ENCODE measurements at places on chromosomes 16 and 17.

GRCh38 chr16:2284001-2284770, 16.3 kb upstream of the RNPS1 start:
- no peak for DNase-seq

DNA sequence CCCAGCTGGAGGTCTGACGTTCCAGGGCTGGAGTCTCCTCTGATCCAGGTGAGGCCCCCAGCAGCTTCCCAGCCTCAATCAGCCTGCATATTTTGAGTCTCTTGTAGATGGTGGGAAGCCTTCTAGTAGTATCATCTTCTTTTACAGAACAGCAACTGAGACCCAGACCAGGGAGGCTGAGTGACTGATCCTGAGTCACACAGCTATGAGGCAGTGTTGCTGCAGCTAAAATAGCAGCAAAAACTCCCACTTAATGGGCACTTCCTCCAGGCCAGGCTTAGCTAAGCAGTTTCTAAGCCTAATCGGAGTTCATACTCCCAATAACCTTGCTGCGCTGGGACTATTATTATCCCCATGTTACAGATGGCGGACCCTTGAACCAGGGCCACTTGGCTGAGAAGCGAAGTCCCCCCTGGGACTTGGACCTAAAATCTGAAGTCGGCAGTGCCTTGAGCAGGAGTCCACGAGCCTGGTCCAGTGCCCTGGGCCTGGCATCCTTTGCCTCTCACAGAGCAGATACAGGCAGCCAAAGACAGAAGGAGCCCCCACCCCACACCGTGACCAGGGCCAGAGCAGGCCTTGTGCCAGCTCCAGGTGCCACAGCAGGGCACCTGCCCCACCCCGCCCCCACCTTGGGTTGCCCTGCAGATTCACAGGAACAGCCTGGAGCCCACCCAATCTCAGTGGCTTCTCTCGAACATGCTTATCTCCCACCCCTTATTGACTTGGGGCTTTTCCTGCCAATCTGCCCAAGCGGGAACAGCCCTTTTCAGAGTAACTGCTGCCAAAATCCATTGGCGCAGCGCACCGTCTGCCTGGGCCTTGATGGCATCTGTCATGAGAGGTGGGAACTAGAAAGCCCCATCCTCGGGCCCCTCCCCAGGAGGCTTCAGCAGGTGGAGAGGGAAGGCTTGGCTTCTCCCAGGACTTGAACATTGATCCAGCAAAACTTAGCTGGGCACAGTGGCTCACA, 65.1 kb downstream of the SOCS1 start:
- no peak for DNase-seq

DNA sequence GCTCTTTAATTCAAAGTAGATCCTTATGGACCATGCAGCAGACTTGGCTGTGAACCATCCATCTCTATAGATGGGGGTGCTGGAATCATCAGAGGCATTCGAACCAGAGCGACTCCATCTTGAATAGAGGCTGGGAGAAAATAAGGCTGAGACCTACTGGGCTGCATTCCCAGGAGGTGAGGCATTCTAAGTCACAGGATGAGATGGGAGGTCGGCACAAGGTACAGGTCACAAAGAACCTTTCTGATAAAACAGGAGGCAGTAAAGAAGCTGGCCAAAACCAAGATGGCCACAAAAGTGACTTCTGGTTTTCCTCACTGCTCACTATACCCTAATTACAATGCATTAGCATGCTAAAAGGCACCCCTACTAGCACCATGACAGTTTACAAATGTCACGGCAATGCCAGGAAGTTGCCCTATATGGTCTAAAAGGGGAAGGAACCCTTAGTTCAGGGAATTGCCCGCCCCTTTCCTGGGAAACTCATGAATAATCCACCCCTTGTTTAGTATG, 89.2 kb upstream of the BRD7 start:
- no peak for DNase-seq

DNA sequence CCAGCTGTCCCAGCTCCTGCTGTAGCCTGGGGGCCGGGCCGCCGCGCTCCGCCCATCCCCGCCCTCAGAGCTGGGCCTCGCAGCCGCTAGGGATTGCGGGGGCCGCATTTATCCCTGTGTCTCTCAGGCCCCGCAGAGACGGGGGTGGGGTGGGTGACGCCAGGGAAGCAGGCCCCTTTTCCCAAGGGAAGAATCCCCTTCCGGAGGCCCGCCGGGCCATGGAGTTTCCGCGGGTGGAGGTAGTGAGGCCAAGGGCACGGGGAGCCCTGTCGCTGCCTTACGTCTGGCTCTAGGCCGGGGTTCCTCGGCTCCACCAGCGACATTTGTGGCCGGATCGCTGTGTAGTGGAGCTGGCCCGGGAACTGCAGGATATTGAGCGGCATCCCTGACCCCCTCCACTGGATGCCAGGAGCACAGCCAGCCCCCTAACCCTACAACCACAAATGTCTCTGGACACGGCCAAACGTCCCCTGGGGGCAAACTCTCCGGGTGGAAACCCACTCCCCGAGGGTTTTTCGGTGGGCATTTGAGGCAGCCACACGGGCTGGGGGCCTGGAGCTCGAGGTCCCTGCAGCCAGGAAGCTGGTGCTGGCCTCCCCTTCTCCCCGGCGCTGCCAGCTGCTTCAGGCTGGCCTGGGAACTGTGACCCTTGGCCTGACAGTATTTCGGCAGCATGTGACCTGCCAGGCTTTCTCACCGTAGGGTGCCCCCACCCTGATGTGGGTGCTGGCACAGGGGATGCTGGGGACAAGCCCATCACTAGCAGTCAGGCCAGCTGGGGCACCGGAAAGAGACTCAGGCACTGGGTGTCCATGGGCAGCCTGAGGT, 12.0 kb upstream of the CD300A start:
- DNase-seq, result peak; percentile 88

DNA sequence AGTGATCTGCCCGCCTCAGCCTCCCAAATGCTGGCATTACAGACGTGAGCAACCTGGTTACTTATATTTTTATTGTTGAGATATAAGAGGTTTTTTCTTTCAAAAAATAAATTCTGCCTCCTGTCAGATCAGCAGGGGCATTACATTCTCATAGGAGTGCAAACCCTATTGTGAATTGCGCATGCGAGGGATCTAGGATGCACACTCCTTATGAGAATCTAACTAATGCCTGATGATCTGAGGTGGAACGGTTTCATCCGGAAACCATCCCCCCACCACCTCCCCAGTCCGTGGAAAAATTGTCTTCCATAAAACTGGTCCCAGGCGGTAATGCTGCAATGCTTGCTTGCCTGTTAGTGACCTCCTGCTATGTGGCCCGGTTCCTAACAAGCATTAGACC, 7.5 kb upstream of the CNEP1R1 start:
- DNase-seq, result no peak

DNA sequence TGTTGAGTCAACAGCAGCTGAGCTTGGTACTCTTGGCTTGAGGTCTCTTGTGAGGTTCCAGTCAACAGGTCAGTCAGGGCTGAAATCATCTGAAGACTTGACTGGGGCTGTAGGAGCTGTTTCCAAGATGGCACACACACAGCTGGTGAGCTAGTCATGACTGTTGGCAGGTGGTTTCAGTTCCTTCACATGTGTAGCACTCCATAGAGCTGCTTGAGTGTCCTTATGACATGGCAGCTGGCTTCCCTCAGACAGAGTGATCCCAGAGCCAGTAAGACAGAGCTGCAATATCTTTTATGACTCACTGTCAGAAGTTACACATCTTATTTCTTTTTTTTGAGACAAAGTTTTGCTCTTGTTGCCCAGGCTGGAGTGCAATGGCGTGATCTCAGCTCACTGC, 19.5 kb upstream of the GAS7 start:
- no peak for DNase-seq

DNA sequence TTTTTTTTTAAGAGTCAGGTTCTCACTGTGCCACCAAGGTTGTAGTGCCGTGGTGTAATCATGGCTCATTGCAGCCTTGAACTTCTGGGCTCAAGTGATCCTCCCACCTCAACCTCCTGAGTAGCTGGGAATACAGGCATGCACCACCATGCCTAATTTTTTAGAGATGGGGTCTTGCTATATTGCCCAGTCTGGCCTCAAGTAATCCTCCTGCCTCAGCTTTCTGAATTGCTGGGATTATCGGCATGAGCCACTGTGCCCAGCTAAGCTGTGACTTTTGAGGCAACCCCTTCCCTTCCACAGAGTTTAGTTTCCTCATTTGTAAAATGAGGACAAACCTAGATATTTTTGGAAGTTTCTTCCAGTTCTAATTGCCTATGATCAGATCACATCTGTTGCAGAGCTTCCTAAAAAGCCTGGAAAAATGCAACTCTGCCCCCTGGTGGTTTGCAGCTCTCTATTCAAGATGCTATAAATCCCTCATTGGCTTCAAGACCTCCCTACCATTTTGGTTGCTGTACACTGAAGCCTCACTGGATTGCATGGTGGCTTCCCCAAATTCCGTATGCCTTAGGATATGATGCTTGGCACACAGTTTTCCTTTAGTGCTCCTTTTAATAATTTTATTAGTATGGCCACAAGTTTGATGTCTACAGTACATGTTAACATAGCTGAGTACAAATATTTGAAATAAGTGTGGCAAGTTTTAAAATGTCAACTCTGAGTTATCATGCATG, 19.3 kb downstream of the GDE1 start:
- DNase-seq, result peak; percentile 88

- no peak for DNase-seq
Measured at GRCh38 chr16:88541831-88542616, 28.2 kb upstream of the ZC3H18 start.
